ENCODE measurements at places on chromosomes 3 and 15.
A peak's percentile ranks its signal among the peaks of the same experiment; 100 is the strongest.

- no peak for DNase-seq
Measured at GRCh38 chr15:74418575-74419338, 15.0 kb downstream of the SEMA7A start.

DNA sequence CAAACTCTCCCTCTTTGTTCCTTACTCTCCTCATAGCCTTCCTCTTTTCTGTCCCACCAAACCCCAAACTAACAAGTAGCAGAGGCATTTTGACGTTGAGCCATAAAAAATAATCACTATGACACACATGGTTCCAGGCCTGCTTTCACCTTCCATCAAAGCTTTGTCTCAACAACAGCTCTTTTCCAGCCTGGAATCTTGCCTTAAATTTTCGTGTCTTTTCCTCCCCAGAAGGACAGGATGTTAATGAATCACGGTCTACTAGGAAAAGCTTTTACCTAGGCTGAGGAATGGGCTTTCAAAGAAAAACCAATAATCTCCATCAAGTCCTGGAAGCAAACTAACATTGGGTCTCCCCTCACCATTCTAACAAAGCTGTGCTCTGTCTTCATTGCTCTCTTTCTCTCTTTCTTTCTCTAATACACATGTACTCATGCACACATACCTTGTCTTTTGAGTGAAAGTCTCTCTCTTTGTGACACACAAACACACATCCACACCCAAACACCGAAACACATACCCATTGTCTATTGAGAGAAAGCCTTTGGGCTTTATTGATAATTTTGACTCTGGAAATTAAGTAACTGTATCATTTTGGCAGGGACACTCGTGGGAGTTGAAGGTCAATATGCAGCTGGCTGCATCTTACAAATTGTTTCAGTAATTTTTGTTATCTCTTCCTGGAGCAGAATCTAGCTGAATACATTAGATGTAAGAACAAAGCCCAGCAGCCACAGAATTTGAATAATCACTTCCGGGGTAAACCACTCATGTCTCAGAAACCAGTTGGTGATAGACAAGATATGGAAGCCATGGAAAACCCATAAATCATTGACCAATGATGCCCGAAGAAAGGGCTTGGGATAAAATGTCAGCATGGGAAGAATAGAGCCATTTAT is 107.4 kb upstream of the SLC4A7 start:
- DNase-seq, result no peak

DNA sequence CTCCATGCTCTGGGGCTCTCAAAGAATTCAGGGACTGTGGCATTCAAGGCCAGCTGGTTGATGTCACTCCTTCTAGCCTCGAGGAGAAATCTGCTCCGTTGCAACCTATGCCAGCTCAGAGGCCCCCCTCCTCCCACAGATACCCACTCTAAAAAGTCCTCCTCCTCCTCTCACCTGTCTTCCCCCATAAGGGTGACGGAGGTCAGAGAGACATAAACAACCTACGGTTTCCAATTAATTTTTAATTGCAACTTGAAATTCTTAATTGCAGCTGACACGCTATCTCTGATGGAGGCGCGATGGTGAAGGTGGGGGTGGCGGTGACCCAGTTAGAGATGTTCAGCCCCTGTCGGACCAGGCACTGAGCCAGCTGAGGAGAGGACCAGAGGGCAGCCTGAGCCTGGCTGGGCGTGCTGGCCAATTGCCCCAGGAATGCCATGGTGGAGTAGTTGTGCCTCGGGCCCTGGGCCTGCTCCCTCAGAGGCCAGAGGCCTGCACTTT is 43.2 kb upstream of the INSYN1 start:
- no peak for DNase-seq

DNA sequence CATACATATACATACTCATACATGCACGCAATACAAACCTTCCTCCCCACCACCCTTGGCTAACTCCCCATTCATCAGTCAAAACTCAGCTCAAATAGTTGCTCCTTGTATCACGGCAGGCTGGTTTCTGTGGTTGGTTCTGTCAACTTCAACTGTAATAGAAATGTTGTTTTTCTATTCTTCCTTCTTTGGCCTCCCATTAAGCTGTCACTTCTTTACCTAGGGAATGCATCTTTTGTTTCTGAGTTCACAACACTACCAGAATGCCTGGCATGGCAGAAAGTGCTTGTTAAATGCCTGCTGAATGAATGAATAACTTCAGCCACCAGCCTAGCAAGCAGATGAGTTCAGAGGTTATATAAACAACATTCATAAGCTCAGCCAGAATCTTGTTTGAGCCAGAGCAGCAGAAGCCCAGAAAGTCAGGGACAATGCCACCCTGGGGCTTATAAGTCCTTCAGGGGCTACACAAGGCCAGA is 63.1 kb downstream of the B3GALNT1 start:
- no peak for DNase-seq

DNA sequence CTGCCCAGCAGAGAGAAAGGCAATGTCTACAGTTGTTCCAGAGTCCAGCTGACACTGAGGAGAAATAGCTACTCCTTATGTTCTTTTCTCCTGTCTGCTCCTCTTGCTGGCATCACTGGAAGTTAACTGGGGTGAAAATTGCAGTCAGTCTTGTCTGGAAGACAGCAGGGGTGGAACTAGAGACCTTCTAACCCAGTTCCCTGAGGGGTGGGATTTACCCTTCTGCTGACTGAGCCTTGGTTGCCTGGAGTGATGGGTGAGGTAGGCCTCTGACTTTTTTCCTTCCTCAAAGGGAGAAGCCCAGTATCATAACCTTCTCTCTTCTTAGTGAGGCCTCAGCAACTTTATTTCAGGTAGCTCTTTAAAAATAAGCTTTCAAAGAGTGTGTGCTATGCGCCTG is 16.2 kb downstream of the ZNF609 start:
- no peak for DNase-seq

DNA sequence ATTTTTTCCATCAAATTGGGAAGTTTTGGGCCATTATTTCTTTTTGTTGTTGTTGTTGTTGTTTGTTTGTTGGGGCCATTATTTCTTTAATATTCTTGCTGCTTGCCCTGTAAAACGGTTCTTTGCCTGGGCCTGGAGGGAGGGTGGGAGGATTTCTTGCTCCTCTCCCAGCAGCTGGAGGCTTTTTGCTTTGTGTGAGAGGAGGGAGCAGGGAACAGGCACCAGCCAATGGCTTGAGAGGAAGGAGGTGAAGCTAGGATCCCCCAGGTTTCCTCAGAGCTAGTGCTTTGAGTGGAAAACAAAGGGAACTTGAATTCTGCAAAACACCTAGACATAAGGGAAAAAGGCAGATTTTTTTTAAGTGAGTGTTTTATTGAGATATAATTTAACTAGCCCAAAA is 61.2 kb upstream of the DNAJC19 start:
- no peak for DNase-seq

GRCh38 chr15:37765786-37766185 is 168.7 kb upstream of the TMCO5A start:
- DNase-seq, result no peak

- DNase-seq, result no peak
Measured at GRCh38 chr15:79067969-79068368, 22.6 kb downstream of the RASGRF1 start.

- DNase-seq, result no peak
Measured at GRCh38 chr15:52362497-52362896, 66.9 kb upstream of the MYO5C start.

GRCh38 chr15:57505949-57506391 is 85.7 kb upstream of the MYZAP start:
- DNase-seq, result peak; percentile 36

DNA sequence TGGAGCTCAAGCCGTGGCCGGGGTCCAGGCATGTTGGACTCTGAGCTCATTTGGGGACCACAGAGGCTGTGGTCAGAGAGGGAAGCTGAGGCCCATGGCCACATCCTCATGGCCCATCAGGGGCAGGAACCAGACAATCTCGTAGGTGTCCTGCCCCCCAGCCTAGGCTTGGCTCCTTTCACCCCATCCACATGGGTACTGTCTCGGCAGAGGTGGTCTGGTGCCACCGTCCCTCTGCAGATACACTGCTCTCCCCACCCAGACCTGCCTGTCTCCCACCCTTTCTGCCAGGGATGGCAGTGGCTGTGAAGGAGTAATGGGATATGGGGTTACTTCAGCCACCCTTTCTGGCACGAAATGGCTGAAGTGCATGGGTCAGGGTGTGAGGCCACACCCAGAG is 7.9 kb downstream of the PRSS50 start:
- DNase-seq, result no peak

GRCh38 chr3:81962396-81962795 is 201.0 kb upstream of the GBE1 start:
- no peak for DNase-seq

GRCh38 chr15:79170256-79170664 is 79.7 kb upstream of the RASGRF1 start:
- DNase-seq, result no peak
